ENCODE measurements at places on chromosomes 4 and X.

DNA sequence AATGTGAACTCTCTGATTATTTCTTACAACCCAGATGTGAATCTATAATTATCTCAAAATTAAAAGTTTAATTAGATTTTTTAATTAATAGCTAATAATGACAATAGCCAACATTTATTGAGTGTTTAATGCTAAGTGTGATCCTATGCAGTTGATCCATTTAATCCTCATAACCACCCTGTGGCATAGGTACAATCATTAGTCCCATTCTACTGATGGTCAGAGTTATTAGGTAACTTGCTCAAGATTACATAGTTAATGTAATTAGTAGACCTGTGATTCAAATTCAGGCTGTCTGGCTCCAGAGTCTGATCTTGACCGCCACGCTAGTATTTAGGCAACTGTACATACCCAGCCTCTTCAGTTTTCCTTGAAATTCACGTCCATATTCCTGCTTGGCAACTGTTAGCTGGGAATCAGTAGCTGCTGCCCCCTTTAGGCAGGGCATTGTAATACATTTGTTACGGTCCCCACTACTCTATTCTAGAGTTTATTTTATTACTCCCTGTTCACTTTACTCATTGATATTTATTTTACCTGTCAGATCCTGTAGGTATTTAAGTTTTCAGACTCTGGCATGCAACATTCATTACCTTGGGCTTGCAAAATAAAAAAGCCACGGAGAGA is 20.6 kb upstream of the TEC start:
- DNase-seq = no peak

GRCh38 chrX:23736030-23736429 is 7.0 kb downstream of the ACOT9 start:
- no peak for DNase-seq

- DNase-seq = no peak
These were observed 127.9 kb downstream of the NEK1 start for GRCh38 chr4:169484485-169484884.

- DNase-seq = no peak
These were observed 550.5 kb downstream of the PDHA2 start for GRCh38 chr4:96390404-96390803.

DNA sequence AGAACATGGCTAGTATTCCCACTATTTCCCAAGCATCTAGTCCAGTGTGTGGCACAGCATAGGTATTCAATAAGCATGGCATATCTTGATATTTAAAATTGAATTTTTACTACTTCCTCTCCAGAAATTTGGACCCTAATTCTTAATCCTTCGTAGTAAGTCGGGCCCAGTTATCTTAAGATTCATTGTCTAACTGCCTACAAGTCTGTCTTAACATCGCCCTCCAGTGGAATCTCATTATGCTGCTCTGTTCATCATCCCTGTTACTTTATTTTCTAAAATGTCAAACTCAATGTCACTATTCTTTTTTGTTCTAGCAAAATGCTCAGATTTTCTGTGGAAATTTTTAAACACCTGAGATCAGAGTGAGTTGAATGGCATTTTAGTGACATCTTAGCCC is 606.2 kb downstream of the KLHL13 start:
- DNase-seq = no peak

DNA sequence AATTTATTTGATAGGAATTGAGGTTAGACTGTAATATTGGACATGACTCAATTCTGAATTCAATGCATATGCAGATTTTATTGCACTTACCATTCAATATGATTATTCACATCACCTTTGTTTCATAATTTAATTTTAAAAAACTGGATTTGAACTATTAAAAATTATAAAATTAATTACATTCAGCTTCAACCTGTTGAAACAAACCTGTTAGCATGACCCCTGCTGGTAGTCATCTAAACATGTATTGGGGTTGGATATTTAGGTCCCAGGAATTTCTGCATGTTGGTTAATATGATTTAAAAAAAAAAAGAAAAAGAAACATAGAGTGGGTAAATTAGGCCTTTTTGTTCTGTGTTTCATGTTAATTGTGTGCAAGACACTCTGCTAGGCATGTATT is 85.9 kb downstream of the ARSJ start:
- DNase-seq = no peak

GRCh38 chrX:110267874-110268273 is 50.0 kb downstream of the AMMECR1 start:
- DNase-seq = no peak

- no peak for DNase-seq
These were observed 58.3 kb downstream of the ZFX start for GRCh38 chrX:24207826-24208225.

DNA sequence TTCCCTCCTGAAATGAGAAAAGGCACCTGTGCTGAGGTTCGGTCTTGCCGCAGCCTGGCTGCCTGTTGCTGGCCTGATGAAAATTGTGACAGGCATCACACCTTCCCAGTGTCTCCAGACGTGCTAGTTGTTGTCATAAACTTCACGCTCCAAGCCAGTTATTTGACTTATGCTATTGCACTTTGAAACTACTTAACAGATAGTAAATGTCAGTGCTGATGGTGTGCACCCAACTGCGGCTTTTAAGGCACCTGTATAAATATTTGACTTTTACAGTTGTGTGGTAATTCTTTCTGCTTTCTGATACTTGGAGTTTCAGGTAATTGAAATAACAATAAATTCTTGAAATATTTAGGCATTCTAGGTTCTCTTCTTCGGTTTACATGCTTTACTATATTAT is 1.8 kb downstream of the WWC2 start:
- DNase-seq = no peak

DNA sequence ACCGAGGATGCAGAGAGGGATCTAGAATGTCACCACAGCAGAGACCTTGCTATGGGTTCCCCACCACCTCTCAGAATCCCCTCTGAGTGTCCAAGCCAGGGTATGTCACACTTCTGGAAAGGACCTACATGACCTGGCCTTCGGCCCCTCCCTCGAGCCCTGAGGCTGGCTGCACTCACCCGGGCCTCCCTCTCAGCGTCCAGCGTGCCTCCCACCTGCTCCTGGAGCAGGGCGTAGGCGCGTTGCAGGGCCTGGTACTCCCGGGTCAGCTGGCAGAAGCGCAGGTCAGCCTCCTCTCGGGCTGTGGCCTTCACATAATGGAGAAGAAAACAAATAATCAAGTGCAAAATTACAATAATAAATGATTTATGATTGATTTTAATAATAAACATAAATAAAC is 43.9 kb upstream of the C4orf50 start:
- DNase-seq = no peak

DNA sequence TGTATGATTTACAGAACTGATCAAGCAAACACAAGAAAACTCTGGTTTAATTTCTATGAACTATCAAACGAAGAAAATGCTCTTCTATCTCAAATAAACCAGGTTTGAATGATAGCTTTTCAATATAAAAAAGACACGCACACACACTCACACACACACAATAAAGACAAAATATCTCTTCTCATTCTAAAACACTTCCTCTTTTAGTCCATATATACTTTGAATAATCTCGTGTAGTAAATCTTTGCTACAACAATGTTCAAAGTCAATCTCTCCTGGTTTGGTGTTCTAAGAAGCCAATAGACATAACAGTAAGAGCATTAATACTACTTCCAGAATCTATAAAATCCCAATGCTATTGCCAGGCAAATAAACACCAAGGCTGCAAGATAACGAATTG is 13.3 kb downstream of the CXCL2 start:
- no peak for DNase-seq

GRCh38 chr4:19829101-19829500 is 422.6 kb upstream of the SLIT2 start:
- no peak for DNase-seq

- DNase-seq = peak; percentile 15
These were observed 57.2 kb upstream of the BEX4 start for GRCh38 chrX:103157496-103158316.

GRCh38 chr4:159389756-159390155 is 286.9 kb downstream of the RAPGEF2 start:
- no peak for DNase-seq

GRCh38 chrX:119895843-119896326 is at the start of gene AKAP14:
TSS of gene AKAP14 (plus strand) at chrX:119895893. CDS start at chrX:119903224, 7,331 bp downstream.
- no peak for DNase-seq

- DNase-seq = no peak
These were observed 453 bp upstream of the PBDC1 start for GRCh38 chrX:76172325-76172893.

GRCh38 chrX:15430584-15430983 is 46.4 kb upstream of the VEGFD start:
- no peak for DNase-seq

DNA sequence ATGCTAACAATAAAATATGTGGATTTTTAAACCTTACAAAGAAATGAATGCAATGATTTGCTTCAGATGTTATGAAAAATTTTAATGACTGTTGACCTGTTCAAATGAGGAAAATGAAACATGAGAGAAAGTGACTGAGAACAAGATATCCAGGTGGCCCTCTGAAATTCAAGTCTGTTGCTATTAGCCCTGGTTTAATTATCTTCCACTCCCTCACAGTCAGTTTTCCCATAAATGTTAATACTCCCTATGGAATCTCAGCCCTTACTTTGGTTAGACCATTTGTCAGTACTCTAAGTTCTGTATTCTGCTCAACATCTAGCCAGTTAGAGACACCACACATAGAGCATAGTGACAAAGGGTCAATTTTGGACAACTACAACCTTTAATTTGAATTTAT is 327.8 kb downstream of the PDGFC start:
- DNase-seq = no peak

DNA sequence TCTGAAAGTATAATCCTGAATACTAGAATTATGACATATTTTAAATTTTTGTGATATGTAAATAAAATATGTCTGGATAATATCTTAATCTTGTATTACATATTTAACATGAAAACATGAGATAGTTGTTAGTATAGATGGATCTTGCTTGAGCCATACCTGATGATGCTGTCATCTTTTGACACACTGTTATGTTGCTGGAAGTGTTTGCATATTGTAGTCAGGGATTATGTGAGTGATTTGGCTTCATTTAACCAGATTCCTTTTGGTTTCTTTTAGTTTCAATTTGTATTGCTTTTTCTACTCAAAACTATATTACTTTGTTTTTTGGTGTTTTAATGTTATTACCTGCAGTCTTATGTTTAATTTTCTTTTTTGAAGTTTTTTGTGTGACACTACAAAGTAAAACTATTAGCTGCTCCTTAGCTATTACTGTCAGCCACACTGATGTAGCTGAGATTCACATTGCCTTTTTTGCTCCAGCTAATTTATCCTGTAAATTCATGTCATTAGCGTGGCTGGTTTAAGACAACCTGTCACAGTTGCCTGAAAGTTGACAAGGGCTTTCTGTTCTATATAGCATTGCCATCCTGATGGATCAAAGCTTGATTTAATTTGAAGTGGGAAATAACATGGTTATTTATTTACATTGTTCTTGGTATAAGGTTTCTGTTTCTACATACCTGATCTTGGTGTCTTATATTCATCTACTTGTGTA is 33.7 kb downstream of the METAP1 start:
- no peak for DNase-seq

DNA sequence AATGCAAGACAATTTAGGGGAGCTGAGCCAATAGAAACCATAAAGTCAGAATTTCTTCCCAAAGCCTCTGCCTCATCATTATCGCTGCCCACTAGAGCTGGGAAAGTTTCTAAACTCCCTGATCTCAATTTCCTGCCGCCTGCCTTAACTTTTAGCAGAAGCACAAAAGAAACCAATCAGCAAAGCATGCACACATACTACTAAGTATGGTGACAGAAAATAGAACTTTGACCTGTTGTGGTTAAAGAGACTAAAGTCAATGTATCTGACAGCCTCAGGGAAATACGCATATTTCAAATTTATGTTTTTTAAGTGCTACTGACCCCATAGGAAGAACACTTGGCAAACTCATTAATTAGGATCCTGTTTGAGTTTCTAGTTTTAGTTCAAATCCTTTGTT is 10.1 kb downstream of the STK26 start:
- DNase-seq = no peak

- no peak for DNase-seq
These were observed 46.7 kb upstream of the BTC start for GRCh38 chr4:74840936-74841509.

GRCh38 chr4:157226035-157226434 is 5.5 kb downstream of the GRIA2 start:
- DNase-seq = no peak
